Suppressor macrophage (primary cell): ENCODE measurements at places on chromosomes 12 and 14.

DNA sequence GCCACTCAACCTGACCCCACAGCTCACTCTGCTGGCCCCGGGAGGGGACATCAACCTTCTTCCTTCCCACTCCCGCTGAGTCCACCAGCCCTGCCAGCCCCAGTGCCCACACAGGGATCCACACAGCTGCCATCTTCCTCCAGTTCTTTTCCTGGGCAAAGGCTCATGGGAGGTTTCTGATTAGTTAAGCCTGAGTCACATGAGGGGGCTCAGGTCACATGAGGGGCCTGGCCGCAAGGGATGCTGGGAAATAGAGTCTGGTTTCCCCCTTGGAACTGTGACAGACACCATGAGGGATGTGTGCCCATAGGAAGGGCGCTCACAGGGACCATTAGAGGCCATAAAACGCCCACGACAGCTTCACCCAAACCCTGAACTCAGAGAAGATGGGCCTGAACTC is 228.7 kb upstream of the SFSWAP start:
- DNase-seq, result no peak

DNA sequence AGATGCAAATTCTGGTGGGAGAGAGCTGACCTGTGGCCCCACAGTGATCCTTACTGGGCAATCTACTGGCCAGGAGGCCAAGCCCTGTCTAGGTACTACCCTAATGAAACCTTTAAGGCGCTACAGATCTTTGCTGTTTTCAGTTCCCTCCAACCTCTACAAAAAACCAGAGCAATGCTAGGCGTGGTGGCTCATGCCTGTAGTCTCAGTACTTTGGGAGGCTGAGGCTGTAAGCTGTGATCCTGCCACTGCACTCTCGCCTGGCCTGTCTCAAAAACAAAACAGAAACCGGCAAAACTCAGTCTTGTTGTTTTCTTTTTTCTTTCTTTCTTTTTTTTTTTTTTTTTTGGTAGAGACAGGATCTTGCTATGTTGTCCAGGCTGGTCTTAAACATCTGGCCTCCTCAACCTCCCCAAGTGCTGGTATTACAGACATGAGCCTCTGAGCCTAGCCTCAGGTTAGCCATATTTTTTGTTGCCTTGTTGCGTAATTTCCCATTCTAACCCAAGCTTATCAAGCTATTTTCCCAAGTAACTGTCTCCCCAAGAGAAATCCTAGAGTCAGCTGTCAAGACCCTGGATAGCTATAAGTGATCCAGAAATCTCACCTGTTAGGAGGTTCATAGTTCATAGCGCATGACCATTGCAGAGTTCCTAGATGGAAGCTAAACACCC is 2.8 kb downstream of the ETFBKMT start:
- DNase-seq, result no peak

DNA sequence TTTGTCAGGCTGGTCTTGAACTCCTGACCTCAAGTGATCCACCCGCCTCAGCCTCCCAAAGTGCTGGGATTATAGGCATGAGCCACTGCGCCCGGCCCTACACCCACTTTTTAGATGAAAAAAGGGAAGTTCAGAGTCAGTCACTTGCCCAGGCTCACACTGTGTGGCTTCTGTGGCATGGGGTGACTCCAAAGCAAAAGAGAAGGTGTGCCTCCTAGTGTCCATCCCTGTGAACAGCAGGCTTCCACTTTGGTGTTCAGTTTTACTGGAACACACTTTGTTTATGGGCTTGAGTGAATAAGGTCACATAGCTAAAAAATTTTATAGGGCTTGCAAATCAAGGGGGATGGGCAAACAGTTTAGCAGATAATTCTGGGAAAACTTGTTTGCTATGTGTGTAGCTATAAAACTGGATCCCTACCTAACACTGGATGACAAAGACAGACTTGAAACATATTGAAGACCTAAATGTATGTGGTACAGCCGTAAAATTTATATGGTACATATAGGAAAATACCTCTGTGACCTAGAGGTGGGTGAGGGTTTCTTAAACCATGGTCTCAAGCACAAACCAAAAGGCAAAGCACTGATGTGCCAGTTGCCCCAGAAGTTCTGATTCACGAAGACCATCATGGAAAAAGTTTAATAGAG is 54.9 kb downstream of the EID3 start:
- peak; percentile 90 for DNase-seq

- DNase-seq, result peak; percentile 75
These were observed 49.4 kb upstream of the TMCC3 start for GRCh38 chr12:94699801-94700200.

DNA sequence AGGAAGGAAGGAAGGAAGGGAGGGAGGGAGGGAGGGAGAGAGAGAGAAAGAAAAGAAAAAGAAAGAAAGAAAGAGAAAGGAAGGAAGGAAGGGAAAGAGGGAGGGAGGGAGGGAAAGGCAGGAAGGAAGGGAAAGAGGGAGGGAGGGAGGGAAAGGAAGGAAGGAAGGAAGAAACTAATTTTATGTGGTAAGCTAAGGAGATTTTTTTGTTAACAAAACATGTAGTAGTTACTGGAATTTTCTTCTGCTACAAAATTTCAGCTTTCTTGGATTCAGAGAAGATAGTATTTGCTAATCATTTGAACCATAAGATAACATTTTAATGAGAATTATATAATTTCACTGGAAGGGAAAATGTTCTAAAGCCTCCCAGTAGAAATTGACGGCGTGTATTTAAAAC is 437.8 kb upstream of the DCN start:
- no peak for DNase-seq

DNA sequence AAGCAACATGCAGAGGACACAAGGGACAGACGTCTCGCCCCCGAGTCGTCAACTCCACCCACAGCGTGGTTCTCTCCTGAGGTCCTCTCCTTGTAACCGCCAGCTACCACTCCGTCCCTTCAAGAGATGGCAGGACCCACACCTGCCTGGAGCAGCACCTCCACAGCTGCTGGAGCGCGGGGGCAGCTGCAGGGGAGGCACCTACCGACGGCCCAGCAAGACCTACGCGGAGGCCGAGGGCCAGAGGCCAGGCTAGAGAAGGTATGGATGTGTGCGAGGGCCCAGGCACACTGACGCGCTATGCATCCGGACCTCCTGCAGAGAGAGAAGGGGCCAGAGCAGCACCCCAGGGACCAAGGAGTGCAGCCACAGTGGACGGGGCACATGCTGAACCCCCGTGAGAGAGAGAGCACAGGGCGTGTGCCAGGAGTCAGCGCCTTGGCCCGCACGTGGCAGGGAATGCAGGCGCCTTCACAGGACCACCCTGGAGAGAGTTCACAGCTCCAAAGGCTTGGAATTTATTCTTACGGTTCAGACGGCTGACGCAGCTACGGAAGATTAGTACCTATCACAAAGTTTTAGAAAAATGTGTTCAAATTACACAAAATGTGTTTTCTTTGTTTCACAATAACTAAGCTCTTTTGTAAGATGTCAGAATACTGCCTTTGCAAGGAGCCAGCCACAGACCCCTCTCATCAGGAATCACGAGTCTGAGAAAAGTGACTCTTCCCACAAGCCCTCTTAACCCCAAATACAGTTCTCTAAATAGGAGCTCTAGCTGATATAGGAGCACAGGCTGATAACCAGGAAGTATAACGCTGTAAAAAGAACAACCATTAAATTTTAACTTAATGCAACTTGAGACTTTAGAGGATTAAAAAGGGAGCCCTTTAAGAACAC is 36.8 kb downstream of the CDC42BPB start:
- peak; percentile 48 for DNase-seq

- DNase-seq, result no peak
These were observed 65.0 kb downstream of the CHGA start for GRCh38 chr14:92987713-92988510.

GRCh38 chr14:55654243-55654642 is 74.2 kb downstream of the KTN1 start:
- DNase-seq, result no peak

DNA sequence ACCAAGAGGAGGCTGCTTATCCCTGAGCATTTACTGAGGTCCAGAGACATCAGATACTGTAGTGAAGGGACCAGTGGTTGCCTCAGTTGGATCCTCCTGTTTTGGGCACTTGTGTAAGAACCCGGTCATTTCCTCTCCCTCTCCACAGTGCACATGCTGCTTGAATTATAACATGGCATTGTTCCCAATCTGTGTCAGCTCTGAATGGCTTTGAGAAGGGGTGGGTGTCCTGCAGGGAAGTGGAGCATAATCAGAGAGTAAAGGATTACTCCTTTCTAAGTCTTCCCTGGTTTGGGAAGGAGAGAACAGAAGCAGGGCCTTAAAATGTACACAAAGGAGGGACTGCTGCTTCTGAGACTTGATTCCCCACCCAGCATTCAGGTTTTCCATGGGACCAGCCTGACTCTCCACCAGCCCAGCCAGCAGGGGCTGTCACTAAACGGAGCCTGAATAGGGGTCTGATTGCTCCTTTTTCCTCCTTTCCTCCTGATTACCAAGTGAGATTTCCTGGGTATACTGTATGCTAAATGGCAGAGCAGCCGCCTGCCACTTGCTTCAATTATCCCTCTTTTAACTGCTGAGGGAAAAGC is 78.4 kb downstream of the NRXN3 start:
- no peak for DNase-seq

- no peak for DNase-seq
These were observed 341.5 kb upstream of the DDHD1 start for GRCh38 chr14:53494587-53494986.

DNA sequence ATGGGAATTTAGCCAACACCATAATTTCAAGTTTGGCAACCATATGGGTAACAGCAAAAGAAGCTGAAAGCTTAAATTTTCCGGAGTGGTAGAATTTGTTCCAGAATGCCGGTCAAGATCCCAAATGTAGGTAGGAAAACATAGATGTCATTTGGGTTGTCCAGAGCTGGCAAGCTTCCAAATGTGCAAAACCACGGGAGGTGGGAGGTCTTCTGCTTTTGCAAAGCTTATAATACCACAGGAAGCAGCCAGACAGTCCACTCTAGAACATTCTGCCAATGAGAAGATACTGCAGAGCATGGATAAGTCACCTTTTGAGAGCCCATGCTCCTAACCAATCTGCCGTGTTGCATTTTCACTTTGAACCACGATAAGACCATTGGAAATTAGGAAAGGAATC is 26.4 kb upstream of the BATF start:
- peak; percentile 41 for DNase-seq

- DNase-seq, result peak; percentile 43
These were observed 18.8 kb downstream of the WBP11 start for GRCh38 chr12:14784471-14784870.

DNA sequence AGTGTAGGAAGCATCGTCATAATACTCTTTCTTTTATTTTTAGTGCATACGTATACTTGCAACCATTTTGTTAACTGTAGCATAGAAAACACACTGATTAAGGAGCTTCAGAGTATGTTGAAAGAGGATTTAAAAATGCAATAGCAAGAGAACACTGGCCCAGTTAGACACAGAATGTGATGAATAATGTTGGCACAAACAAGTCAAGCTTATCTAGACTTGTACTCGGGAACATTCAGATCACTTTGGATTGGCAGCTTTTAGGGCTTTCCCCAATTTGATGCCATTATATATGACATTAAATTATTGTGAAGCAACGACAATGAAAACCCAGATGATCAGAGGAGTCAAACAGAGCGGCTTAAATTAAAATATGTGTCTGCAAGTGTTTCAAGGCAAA is 468.1 kb downstream of the PRKD1 start:
- no peak for DNase-seq

DNA sequence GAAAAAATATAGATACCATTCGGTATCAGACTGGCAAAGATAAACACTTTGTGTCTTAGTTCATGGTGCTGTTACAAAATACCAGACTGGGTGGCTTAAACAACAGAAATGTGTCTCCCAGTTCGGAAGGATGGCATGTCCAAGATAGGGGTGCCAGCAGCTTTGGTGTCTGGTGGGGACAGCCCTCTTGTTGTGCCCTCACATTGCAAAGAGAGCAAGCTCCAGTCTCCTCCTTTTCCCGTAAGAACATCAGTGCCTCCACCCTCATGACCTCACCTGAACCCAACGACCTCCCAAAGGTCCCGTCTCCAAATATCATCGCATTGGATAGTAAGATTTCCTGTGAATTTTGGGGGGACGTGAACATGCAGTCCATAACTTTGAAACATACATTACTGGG is 12.4 kb downstream of the ZBTB42 start:
- DNase-seq, result no peak

DNA sequence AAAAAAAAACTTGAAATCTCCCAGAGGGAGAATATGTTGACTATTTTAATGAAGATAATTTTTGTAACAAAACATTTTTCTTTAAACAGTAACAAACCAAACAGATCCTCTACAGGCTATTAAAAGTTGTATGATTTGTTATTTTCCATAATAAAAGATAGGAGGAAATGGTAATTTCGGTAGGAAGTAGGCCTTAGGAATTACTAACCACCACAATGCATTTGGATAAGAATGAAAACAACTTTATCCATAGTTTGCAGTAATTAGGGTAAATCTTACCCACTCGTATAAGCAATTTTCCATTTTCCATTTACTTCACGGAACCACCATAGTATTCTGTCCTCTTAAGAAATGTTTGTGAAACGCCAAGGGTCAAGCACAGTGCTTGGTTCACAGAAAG is 6.0 kb downstream of the USP44 start:
- no peak for DNase-seq

DNA sequence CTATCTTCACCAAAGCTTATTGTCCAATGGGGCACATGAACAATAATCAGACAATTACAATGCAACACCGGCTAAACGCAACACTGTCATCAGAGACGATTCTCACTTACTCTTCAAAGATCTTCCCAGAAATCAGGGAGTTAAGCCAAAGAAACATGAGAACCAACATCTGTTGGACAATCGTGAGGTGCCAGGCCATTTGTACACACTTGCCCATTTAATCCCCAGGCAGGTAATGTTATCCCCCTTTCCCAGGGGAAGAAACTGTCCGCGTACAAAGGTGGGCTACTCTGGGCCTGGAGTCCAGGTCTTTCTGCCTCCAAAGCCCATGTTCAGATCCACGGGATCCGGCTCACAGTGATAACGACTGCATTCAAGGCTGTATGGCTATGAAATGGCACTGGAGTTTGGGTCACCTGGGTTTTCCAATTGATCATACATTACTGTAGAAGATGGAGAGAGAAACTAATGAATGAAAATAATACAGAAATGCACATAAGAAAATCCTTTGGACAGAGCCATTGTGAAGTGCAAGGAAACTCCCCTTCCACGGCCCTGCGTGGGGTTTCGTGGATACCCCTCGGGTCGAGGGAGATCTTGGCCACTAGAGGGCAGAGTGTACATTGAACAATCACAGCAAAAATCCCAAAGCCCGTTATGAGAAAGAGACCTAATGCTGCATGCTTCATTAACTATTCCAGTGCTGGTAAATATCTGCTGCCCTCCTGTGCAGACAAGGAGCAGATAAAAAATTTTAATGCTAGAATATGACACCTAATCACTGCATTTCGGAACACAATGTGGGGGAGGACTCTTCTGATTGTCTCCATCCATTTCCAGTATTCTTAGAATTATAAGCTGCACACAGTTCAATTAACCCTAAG is 111.4 kb downstream of the EGLN3 start:
- peak; percentile 56 for DNase-seq

GRCh38 chr12:112527501-112527900 is 108.8 kb downstream of the PTPN11 start:
- no peak for DNase-seq

- DNase-seq, result peak; percentile 48
These were observed 5.1 kb upstream of the PAPLN start for GRCh38 chr14:73231981-73232851.

GRCh38 chr12:22272335-22273151 is 62.0 kb downstream of the ST8SIA1 start:
- no peak for DNase-seq

GRCh38 chr12:120368789-120369602 is at the start of gene MSI1:
TSS of gene MSI1 (minus strand) at chr12:120369164. CDS start at chr12:120369091, 73 bp downstream.
- DNase-seq, result peak; percentile 36
